Pancreas (tissue), 10 donors: ENCODE measurements at places on chromosomes 6 and 20. TPM values are rescaled to one million over a fixed set of nuclear protein-coding genes. Genes with fewer than 3 reads are reported as not detected.

- H3K4me3 ChIP-seq, result no peak overlapping the region
- H3K4me1 ChIP-seq, result no peaks in the 10 kb centered on the region
- H3K27ac ChIP-seq, result no peak overlapping the region
- no peaks in the 10 kb centered on the region for H3K27me3 ChIP-seq
Observed at GRCh38 chr20:2330090-2330695, 34.4 kb downstream of the TGM3 start.

GRCh38 chr6:27290850-27291208 lies 21.2 kb downstream of the POM121L2 start:
- H3K4me3 ChIP-seq, result no peak overlapping the region
- H3K36me3 ChIP-seq, result no peaks in the 10 kb centered on the region
- H3K4me1 ChIP-seq, result no peaks in the 10 kb centered on the region
- no peak for DNase-seq
- H3K27me3 ChIP-seq, result peaks cover 38% of the 10 kb centered on the region

GRCh38 chr6:159066483-159066882 lies 21.7 kb upstream of the TAGAP start:
- H3K36me3 ChIP-seq, result no peaks in the 10 kb centered on the region
- no peak overlapping the region for H3K27ac ChIP-seq
- H3K4me3 ChIP-seq, result no peak overlapping the region
- H3K4me1 ChIP-seq, result peaks cover 5% of the 10 kb centered on the region
- DNase-seq, result no peak
- H3K27me3 ChIP-seq, result no peaks in the 10 kb centered on the region

RPL10A gene
- 474 TPM for total RNA-seq

IGF2R gene
- 38.5 TPM for total RNA-seq
